ENCODE measurements at places on chromosomes 16 and 17.

DNA sequence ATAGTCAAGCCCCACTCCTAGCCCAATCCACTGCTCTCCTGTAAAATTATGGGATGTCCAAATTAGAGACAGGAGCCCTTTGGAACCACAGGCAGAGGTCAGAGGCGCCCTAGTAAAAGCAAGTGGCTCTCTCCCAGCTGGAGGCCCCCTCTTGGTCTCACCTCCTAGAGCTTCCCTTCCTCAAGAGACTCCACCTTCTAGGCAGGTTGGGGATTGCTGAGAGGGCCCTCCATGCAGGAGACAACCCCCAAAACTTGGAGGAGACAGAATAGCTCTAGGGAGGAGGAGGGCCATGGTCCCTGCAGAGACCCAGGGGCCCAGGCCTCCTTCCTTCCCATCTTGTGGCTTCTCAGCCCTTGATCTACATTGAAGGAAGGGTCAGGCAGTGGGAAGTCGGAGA lies 29.4 kb downstream of the NEUROD2 start:
- no peak for DNase-seq

DNA sequence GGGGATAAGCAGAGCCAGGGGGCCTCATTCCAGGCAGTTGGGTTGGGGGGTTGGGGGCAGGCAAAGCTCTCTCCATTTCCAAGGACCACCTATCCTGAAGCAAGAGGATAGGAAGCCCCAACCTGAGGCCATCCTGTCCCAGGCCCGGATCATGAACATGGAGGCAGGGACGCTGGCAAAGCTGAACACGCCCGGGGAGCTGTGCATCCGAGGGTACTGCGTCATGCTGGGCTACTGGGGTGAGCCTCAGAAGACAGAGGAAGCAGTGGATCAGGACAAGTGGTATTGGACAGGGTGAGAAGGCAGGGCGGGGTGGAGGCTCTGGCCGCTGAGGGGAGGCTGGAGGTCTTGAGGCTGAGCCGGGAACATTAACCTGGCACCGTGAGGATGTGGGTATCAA lies 3.6 kb upstream of the CHAD start:
- no peak for DNase-seq

DNA sequence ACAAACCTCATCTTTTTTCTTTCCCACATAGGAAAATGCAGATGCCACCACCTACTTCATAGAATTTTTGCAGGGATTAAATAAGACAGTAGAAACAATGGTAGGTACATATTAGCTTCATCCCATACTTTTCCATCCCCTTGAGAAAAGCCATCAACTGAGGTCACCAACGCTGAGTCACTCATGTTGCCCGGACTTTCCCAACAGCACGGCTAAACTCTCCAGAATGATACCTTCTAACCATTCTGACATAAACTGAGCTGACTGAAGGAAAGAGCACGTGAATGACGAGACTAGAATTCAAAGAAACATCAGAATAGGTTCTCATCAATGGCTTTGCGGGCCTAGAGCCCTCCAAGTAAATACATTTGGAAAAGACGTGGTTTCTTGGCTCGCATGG lies 146.0 kb upstream of the RCVRN start:
- DNase-seq, result no peak

- no peak for DNase-seq
Measured at GRCh38 chr16:1537763-1538289, 4.4 kb downstream of the TMEM204 start.

GRCh38 chr16:84574191-84574590 lies 43.7 kb downstream of the COTL1 start:
- peak; percentile 48 for DNase-seq

GRCh38 chr17:26792486-26792885 lies 501.4 kb upstream of the WSB1 start:
- DNase-seq, result no peak

- DNase-seq, result no peak
Measured at GRCh38 chr17:59046192-59046591, 60.5 kb downstream of the TRIM37 start.

- no peak for DNase-seq
Measured at GRCh38 chr16:48330841-48331192, 54.4 kb downstream of the SIAH1 start.

DNA sequence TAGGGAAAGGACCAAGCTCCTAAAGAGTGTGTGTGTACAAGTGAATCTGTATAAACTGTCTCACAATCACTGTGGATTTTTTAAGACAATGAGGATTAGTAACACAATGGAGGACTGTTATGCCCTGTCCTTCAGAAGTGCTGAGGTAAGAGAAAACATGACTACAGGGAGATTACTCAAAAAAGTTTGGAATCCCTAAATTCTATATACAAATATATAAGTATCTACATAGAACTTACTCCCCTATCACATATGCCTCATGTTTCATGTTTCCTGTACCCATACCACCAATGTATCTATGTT lies 81.9 kb downstream of the STH start:
- DNase-seq, result no peak

Measured in NCI-H1436 treated with DMSO at 0.1 percent for 48 hours (cell line).